T-cell (primary cell): ENCODE measurements at places on chromosomes 5 and 9. TPM values are rescaled to one million over a fixed set of nuclear protein-coding genes. Genes with fewer than 3 reads are reported as not detected.
A peak's percentile ranks its signal among the peaks of the same experiment; 100 is the strongest.

GRCh38 chr5:67875601-67876000, 340.0 kb upstream of the PIK3R1 start:
- no peaks in the 10 kb centered on the region for H3K4me1 ChIP-seq
- no peaks in the 10 kb centered on the region for H3K27me3 ChIP-seq

DNA sequence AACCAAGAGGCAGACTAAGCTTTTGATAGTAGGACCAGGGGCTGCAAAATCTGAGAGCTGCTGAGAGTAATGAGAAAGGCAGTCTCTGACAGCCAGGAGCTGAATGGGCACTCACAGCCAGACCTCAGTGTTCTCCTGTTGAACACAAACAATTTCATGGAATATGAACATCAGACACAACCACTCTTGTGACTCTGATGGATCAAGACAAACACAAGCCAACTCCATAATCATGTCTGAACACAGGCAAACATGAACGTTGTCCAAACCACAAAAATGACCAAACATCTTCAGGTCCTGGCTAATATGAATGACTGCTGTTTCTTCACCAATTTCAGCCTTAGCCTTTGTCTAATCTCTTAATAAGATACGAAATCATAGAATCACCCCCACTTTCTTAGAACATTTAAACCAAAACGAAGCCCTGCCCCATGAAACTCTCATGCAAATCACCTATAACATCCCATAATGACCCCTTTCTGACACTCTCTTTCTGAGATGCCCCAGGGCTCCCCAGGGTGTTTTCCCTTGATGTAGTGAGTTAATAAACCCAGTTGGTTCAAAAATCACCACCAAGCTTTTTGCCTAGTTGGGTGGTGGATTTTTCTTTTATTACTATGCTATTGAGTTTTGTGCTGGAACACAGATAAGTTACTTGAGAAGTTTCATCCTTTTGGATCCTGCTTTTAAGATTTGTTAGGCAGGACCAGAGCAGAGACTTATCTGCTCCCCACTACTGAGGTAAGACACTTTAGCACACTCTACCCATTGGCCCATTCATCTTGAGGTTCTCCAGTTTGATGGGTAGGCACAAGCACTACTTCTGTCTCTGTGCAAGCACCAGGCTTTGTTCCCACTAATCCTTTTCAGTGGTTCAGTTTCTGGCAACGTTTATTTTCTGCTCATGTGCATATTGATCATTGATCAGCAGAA, 5.9 kb upstream of the ERAP2 start:
- H3K27me3 ChIP-seq, result no peaks in the 10 kb centered on the region
- H3K36me3 ChIP-seq, result no peaks in the 10 kb centered on the region
- H3K4me3 ChIP-seq, result no peak overlapping the region
- DNase-seq, result no peak
- no peak overlapping the region for H3K27ac ChIP-seq

The GPR150 gene
- 2.1 TPM for total RNA-seq

DNA sequence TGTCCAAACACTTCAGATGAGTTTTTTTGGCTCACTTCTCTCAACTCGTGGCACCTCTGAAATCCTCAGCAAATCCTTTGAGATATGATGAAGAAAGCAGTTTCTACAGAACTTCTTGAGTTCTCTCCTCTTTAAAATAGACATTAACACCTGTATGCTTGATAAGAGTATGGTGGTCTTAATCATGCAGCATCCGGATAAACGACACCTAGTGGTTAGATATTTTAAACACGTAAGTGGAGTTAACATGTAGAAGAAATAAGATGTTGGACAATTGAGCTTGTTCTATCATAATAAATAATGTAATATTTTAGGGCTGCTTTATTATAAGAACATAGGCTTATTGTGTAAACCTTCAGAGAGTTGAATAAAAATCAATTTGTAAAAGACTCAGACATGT, 324.8 kb downstream of the CYLC2 start:
- no peak overlapping the region for H3K4me3 ChIP-seq
- no peaks in the 10 kb centered on the region for H3K36me3 ChIP-seq
- H3K4me1 ChIP-seq, result no peaks in the 10 kb centered on the region
- no peak overlapping the region for H3K27ac ChIP-seq
- no peaks in the 10 kb centered on the region for H3K27me3 ChIP-seq
- no peak for DNase-seq

GRCh38 chr5:172427202-172427601, 27.1 kb downstream of the SH3PXD2B start:
- no peak for DNase-seq
- H3K4me1 ChIP-seq, result no peaks in the 10 kb centered on the region
- no peak overlapping the region for H3K27ac ChIP-seq
- no peak overlapping the region for H3K4me3 ChIP-seq
- H3K27me3 ChIP-seq, result peaks cover 17% of the 10 kb centered on the region

The FBN2 gene
- 0.36 TPM for total RNA-seq

The CTXN3 gene
- not detected for total RNA-seq

- DNase-seq, result no peak
- H3K4me1 ChIP-seq, result no peaks in the 10 kb centered on the region
- no peaks in the 10 kb centered on the region for H3K36me3 ChIP-seq
- peaks cover 10% of the 10 kb centered on the region for H3K27me3 ChIP-seq
- no peak overlapping the region for H3K27ac ChIP-seq
Measured at GRCh38 chr9:113614843-113615648, 151.5 kb downstream of the RGS3 start.

DNA sequence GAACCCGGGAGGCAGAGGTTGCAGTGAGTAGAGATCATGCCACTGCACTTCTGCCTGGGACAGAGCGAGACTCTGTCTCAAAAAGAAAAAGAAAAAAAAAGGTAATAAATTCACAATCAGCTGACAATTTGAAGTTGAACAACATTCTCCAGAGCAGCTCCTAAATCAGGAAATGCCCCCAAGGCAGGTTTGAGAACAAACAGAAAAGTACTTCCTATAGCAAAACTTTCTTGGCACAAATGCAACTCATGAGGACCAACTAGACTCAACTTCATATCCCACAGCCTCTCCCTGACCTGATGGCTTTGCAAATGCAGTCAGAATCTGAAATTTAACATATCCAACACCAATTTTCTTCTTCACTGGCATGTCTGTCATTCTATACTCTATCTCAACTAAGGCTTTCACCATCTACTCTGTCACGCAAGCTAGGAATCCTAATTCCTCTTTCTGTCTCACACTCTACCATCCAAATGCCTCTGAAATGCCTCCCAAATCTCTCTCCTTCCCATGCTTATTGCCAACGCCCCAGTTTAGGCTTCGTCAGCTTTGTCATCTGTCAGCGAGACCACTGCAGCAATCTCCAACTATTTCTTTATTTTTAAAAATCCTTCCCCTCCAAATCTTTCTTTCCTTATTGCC, 113.3 kb downstream of the MAPKAP1 start:
- H3K27ac ChIP-seq, result no peak overlapping the region
- DNase-seq, result no peak
- H3K27me3 ChIP-seq, result no peaks in the 10 kb centered on the region
- no peaks in the 10 kb centered on the region for H3K36me3 ChIP-seq

GRCh38 chr5:41973887-41974286, 48.8 kb downstream of the FBXO4 start:
- no peaks in the 10 kb centered on the region for H3K27me3 ChIP-seq
- H3K36me3 ChIP-seq, result no peaks in the 10 kb centered on the region
- no peak for DNase-seq

The PCDHA1 gene
- total RNA-seq, result not detected

The IFNW1 gene
- not detected for total RNA-seq

GRCh38 chr9:22216730-22217172, 207.6 kb upstream of the CDKN2B start:
- H3K36me3 ChIP-seq, result no peaks in the 10 kb centered on the region
- DNase-seq, result no peak
- no peaks in the 10 kb centered on the region for H3K27me3 ChIP-seq
- H3K27ac ChIP-seq, result no peak overlapping the region

- no peaks in the 10 kb centered on the region for H3K4me1 ChIP-seq
- H3K27ac ChIP-seq, result no peak overlapping the region
- no peaks in the 10 kb centered on the region for H3K36me3 ChIP-seq
- no peak for DNase-seq
- no peaks in the 10 kb centered on the region for H3K27me3 ChIP-seq
Measured at GRCh38 chr9:104906441-104907277, 21.3 kb downstream of the ABCA1 start.

The ZFAND5 gene
- total RNA-seq, result 243 TPM

GRCh38 chr5:54932789-54933188, 52.6 kb downstream of the ESM1 start:
- DNase-seq, result no peak
- H3K27me3 ChIP-seq, result peaks cover 5% of the 10 kb centered on the region
- H3K36me3 ChIP-seq, result no peaks in the 10 kb centered on the region
- H3K4me3 ChIP-seq, result no peak overlapping the region
- no peaks in the 10 kb centered on the region for H3K4me1 ChIP-seq

The TAF11L5 gene
- total RNA-seq, result not detected

- no peaks in the 10 kb centered on the region for H3K27me3 ChIP-seq
- no peak overlapping the region for H3K27ac ChIP-seq
- H3K4me3 ChIP-seq, result no peak overlapping the region
- no peaks in the 10 kb centered on the region for H3K36me3 ChIP-seq
Measured at GRCh38 chr9:35688558-35689541, 875 bp downstream of the TPM2 start.

DNA sequence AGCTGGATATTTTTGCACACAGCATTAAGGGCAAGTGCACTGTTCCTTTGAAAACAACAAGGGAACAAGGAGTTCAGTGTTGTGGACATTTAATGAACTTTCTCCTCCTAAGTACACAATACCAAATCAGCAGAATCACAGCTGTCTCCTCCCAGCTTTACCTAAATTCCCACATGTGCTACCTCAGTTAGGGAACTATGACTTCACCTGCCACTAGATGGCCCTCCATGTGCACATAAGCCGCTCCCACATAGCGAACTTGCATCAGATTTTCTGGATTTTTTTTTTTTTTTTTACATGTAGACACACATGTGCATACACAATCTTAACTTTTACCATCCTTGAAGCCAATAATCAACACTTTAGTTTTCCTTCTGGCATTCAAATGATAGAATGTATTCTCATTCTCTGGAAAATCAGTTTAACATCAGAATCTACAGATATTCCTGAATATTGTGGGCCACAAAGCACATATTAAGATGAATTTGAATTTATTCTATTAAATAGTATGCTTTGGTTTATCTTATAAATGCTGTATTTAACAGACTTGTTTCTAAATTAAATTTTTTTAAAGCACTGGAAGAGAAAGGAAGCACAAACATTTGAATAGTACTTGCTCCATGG, 123.6 kb downstream of the PALM2AKAP2 start:
- H3K4me1 ChIP-seq, result no peaks in the 10 kb centered on the region
- DNase-seq, result peak; percentile 52
- H3K4me3 ChIP-seq, result no peak overlapping the region
- H3K27me3 ChIP-seq, result no peaks in the 10 kb centered on the region
